Karpas-422 (cell line): ENCODE measurements at places on chromosomes 5 and 9. TPM values are rescaled to one million over a fixed set of nuclear protein-coding genes. Genes with fewer than 3 reads are reported as not detected.

Gene IRGM
- 0.87 TPM in 1 of 2 replicates, not detected in the other for total RNA-seq

Gene OR2S2
- not detected in 2 replicates for total RNA-seq

Gene GFRA3
- 0.37 TPM in 1 of 2 replicates, not detected in the other for total RNA-seq

Gene DTWD2
- total RNA-seq = 5.7 and 5.8 TPM in 2 replicates

Gene TPM2
- 0.19 TPM in 1 of 2 replicates, not detected in the other for total RNA-seq

Gene PCDHB14
- 0.48 and 0.90 TPM in 2 replicates for total RNA-seq

Gene PCDHA6
- not detected in 2 replicates for total RNA-seq

Gene TCF7
- total RNA-seq = not detected in 2 replicates

Gene SPATA31A3
- total RNA-seq = not detected in 2 replicates
